Spinal cord (tissue), 10 donors: ENCODE measurements at places on chromosomes 2 and 18. TPM values are rescaled to one million over a fixed set of nuclear protein-coding genes. Genes with fewer than 3 reads are reported as not detected.

DNA sequence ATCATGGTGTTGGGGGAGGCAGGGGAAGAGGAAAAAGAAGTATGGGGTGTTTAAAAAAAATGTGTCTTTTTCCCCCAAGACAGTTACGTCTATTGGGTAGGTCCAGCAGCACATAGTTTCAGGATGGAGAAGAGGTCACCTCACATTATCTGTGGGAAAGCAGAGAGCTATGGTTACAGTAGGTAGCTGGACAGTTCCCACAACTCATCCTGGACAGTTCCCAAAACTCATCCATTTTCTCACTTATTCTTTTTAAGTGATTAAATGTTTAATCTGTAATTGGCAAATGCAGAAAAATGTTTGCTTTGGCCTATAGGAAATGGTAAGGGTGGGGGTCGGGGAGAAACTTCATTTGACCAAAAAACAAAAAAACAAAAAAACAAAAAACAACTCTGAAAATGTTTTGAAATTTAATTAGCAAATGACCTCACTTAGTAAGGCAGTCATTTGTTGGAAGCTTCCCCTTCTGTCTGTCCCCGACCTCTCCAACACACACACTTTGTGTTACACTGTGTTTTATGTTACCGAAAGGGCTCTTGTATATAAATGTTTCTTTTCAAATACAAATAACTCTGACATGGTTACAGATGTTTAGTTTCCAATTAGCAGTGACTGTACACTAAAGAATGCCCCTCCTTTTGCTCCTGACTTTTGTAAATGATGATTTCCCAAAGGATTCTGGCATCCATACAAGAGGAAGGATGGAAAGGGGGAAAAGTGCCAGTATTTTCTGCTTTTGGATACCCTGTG lies 173.3 kb upstream of the ZFP36L2 start:
- DNase-seq = peak; percentile 21
- no peak overlapping the region for H3K4me3 ChIP-seq
- no peaks in the 10 kb centered on the region for H3K4me1 ChIP-seq
- H3K27me3 ChIP-seq = no peaks in the 10 kb centered on the region

GRCh38 chr2:47068981-47069627 lies 86.0 kb downstream of the STPG4 start:
- H3K4me3 ChIP-seq = no peak overlapping the region
- H3K36me3 ChIP-seq = peaks cover 61% of the 10 kb centered on the region
- H3K4me1 ChIP-seq = peaks cover 84% of the 10 kb centered on the region
- no peaks in the 10 kb centered on the region for H3K27me3 ChIP-seq
- peak overlapping the region; percentile 61 for H3K27ac ChIP-seq

DNA sequence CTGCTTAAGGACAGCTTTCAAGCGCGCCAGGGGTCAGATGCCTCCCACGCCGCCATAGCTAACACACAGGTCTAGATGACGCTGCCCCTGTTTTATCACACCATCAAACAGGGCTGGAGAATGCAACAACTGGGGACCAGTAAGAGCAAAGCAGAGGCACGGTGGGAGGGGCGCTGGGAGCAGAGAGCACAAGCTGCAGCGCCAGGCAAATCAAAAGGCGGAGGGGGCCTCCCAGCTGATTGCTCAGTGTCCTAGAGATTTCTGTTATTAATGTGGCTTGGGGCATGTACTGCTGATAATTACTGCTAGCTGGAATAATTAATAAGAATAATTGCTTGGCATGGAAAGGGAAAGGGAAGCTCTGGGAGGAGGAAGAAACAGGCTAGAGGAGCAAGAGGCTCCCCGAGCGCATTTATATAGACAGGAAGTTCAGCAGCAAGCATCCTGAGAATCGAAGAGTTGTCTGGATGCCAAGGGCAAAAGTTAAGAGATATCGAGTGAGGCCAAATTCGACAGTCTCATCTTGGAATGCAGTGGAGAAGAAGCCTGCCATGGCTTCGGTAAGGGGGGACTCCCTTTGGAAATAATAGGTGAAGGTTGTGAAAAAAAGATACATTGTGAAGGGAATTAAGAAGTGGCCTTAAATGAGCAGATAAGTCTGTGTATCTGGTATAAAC lies 104.5 kb upstream of the ZNF521 start:
- DNase-seq = no peak
- no peaks in the 10 kb centered on the region for H3K4me1 ChIP-seq
- H3K27ac ChIP-seq = no peak overlapping the region
- H3K4me3 ChIP-seq = no peak overlapping the region

GRCh38 chr2:31785876-31786275 lies 205.1 kb upstream of the SRD5A2 start:
- no peaks in the 10 kb centered on the region for H3K27me3 ChIP-seq
- no peak for DNase-seq
- no peak overlapping the region for H3K27ac ChIP-seq
- H3K4me1 ChIP-seq = no peaks in the 10 kb centered on the region
- H3K4me3 ChIP-seq = no peak overlapping the region

DNA sequence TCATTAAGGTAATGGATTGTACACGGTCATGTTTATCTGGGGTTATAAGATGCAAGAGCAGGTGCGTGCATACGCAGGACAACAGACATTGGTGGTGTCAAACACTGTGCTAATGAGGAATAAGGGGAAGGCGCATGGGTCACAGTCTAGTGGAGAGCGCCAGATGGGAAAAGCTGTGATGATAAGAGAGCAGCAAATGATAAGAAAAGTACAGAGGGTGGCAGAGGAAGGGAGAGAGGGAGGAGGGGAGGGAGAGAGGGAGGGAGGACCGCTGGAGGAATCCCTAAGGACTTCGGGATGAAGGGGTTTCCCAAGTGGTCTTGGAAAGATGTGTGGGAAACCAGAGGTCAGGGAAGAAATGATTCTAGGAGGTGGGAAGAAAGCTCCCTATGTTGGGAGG lies 2.9 kb downstream of the TNFRSF11A start:
- no peaks in the 10 kb centered on the region for H3K36me3 ChIP-seq
- peaks cover 21% of the 10 kb centered on the region for H3K4me1 ChIP-seq
- peaks cover 59% of the 10 kb centered on the region for H3K27me3 ChIP-seq
- DNase-seq = no peak
- H3K4me3 ChIP-seq = no peak overlapping the region

The ERFE gene
- total RNA-seq = 0.79 TPM

The C2orf78 gene
- total RNA-seq = not detected

The FTCDNL1 gene
- 6.1 TPM for total RNA-seq
